ENCODE measurements at places on chromosomes 6 and 20. TPM values are rescaled to one million over a fixed set of nuclear protein-coding genes. Genes with fewer than 3 reads are reported as not detected.

GRCh38 chr6:113664909-113665308 is 192.2 kb upstream of the MARCKS start:
- no peak overlapping the region for H3K27ac ChIP-seq
- peaks cover 5% of the 10 kb centered on the region for H3K4me1 ChIP-seq
- H3K4me3 ChIP-seq: no peak overlapping the region
- DNase-seq: no peak

DNA sequence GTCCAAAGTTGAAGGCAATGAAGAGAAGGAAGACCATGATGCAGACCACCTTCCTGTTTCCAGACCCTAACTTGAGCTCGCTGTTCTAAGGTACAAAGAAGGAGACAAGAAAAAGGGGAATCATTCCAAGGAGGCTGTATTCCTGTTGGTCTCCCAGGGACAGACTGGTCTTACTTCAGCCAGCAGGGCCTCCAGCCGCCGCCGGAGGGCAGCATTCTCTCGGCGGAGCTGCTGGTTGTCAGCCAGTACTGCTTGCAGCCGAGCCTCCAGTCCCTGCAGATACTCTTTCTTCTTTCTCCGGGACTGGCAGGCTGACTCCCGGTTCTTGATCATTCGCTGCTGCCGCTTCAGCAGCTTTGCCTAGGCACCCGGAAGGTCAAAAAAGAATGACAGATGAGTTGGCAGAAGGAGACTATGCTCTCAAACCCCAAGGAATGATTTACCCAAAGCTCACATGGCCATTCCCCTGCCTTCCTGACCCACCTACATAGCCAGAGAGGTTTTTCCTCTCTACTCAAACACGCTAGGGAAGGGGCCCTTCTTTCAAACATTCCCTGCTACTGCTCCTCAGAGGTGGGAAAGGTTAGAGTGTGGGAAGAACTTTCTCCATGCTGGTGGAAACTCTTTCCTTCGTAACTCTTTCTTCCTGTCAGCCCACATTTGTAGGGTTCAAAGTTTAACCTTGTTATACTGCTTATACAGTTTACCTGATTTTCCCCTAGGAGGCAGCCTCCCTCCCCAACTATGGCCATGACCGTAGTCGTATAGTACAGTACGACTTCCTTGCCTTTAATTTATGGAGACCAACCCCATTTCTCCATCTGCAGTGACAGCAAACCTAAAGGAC is 9.0 kb downstream of the ATF6B start:
- H3K4me1 ChIP-seq: peaks cover 3% of the 10 kb centered on the region
- H3K4me3 ChIP-seq: no peak overlapping the region
- peak overlapping the region; percentile 48 for H3K27ac ChIP-seq
- no peaks in the 10 kb centered on the region for H3K27me3 ChIP-seq
- H3K36me3 ChIP-seq: peaks cover 56% of the 10 kb centered on the region

The CST3 gene
- 899 TPM for total RNA-seq

- no peaks in the 10 kb centered on the region for H3K27me3 ChIP-seq
- no peak overlapping the region for H3K27ac ChIP-seq
- H3K4me3 ChIP-seq: no peak overlapping the region
- no peak for DNase-seq
- H3K4me1 ChIP-seq: no peaks in the 10 kb centered on the region
These were observed 60.1 kb upstream of the PHIP start for GRCh38 chr6:79138146-79138545.

GRCh38 chr6:26223228-26223627 is 136.0 kb downstream of the HFE start:
- peak overlapping the region; percentile 91 for H3K27ac ChIP-seq
- H3K27me3 ChIP-seq: peaks cover 53% of the 10 kb centered on the region
- no peaks in the 10 kb centered on the region for H3K4me1 ChIP-seq

GRCh38 chr6:145034664-145035063 is 700.7 kb downstream of the EPM2A start:
- H3K4me1 ChIP-seq: no peaks in the 10 kb centered on the region
- DNase-seq: no peak
- H3K36me3 ChIP-seq: no peaks in the 10 kb centered on the region
- H3K27ac ChIP-seq: no peak overlapping the region
